HL-60 (cell line): ENCODE measurements at places on chromosomes 3 and 15.

DNA sequence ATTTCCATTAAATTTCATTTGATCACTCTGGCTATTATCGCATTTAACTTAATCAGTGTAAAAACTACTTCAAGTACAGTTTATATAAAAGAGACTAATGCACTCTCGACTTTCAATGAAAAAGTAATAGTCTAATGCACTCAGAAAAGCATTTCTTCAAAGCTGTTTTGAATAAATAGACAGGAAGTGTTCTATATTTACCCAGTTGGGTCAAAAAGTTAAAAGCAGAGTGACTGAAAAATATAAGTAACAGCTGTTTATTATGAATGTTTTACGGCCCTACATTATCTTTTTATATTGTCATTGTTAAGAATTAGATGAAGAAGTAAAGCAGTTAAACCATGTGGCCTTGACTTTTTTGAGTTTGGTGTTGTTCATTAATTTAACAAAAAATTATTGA, 391.8 kb downstream of the ZPLD1 start:
- no peak for DNase-seq

- no peak for DNase-seq
Observed at GRCh38 chr15:77312523-77312922, 107.4 kb downstream of the PEAK1 start.

GRCh38 chr3:152405915-152406802, 137.4 kb downstream of the MBNL1 start:
- peak; percentile 75 for DNase-seq

- no peak for DNase-seq
Observed at GRCh38 chr3:37905346-37905745, 43.7 kb downstream of the CTDSPL start.

DNA sequence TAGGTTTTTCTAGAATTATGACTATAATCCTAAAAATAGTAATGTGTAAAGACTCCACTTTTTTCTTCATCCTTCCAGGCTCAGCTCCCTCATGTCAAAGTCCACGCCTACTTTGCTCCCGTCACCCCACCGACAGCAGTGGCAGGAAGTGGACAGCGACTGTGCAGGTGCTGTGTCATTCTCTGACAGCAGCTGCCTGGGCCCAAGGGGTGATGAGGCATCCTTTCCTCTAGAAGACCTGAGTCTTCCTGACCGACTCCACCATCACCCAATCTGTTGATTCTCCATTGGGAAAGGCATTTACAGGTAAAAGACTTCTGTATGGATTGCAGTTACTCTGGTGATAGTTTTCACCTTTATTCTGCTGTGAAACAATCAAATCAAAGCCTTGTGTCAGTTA, 54.8 kb downstream of the UBP1 start:
- no peak for DNase-seq

- peak; percentile 60 for DNase-seq
Observed at GRCh38 chr15:39084674-39085530, 496.0 kb upstream of the THBS1 start.

- no peak for DNase-seq
Observed at GRCh38 chr3:111768571-111769100, 90.4 kb upstream of the PHLDB2 start.

GRCh38 chr3:179528772-179529171, 34.0 kb upstream of the ACTL6A start:
- no peak for DNase-seq

- peak; percentile 55 for DNase-seq
Observed at GRCh38 chr3:188646592-188646991, 492.6 kb downstream of the LPP start.

DNA sequence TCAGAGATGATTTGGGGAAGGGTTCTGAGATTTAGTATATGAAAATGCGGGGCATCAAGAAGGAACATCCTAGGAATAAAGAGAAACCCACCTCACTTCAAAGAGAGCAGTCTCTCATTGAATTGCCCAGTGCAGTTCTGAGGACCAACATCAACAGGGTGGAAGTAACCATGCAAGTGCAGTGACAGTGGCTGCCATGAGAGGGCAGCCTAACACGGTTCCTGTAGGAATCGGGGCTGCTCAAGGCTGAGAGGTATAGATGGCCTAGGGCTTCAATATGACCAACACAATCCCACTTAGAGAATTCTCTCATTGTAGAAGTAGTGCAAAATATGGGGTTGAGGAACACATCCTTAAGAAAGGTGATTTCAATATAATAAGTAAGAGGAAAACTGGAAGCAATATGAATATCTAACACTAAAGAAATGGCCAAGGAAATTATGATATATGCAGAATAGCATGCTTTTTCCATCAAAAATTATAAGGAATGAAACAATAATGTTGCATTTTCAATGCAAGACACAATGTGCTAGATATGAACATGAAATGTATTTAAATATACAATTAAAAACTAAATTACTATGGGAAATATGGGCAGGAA, 51.1 kb upstream of the ARRDC4 start:
- peak; percentile 51 for DNase-seq

- no peak for DNase-seq
Observed at GRCh38 chr3:46677411-46677726, 16.1 kb downstream of the ALS2CL start.

GRCh38 chr15:51356983-51357382, 15.5 kb downstream of the GLDN start:
- no peak for DNase-seq
